ENCODE measurements at places on chromosomes 5 and 9.

- DNase-seq, result no peak
Measured at GRCh38 chr5:31825518-31826068, 186.7 kb downstream of the PDZD2 start.

GRCh38 chr5:1137567-1138444 is 25.9 kb upstream of the SLC12A7 start:
- DNase-seq, result no peak

DNA sequence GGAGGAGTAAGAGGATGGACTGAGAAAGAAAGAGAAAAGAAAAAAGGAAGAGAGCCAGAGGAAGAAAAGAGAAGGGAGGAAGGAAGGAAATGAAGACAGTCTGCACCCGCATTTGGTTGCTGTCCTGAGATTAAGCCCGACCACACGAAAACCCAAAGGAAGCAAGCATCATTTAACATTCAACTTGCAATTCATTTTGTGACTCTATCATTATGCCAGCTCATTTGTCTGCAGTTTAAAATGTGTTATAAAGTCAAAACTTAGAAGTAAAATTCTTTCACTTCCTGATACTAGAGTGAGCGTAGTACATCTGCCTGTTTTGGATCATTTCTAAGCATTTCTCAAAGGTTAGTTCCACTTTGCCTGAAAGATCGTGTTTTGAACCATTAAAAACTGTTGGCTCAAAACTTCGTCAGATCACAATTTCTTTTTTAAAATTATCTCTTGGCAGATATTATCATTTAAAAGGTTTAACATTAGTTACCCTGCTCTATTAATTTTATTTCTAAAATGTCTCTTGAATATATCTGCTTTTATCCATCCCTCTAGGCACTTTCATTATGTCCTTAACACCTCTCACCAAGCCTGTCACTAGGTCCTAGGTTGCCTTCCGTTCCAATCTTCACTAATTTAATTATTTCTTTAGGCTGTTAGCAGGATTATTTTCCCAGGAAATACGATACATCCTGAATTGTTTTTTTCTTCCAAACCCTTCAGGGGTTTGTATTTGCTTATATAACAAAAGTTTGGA is 240.9 kb downstream of the TLE4 start:
- DNase-seq, result no peak

DNA sequence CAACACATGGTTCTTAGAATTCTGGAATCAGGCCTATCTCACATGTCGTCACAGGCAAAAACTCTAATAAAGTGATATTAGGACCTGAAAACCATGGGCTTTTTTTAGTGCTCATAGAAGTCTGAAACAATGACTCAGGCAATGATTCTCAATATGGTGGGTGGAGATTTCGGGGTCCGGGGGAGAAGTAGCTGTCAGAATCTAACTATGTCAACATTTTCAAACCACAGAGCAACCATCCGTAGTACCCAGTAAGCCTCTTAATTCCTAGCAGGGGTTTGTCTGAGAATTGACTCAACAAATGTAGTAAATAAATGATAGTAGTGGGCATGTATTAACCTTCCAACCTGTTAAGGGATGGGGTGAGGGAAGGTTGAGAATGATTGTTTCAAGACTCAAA is 2.6 kb downstream of the AMACR start:
- DNase-seq, result no peak

DNA sequence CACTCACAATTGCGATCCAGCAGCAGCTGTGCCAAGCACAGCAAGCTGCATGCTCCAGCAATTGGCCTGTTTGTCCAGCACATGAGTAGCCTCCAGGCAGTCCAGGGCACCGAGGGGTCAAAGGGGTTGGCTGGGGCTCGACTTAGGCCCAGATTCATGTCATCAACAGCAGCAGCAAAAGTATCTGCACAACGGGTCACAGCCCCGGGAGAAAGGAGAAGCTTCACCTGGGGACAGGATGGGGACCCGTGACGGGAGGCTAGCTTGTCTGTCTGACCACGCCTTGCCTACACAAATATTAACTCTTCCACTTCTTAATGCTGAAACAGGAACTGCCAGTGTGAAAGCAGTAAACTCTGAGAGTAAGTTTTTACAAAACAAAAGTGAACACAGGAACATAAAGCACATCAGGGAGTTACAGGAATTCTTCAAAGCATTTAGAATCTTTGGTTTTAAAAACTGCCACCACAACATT is 191.2 kb downstream of the PIK3R1 start:
- no peak for DNase-seq

- no peak for DNase-seq
Measured at GRCh38 chr5:181170996-181171395, 23.6 kb downstream of the OR2V2 start.

DNA sequence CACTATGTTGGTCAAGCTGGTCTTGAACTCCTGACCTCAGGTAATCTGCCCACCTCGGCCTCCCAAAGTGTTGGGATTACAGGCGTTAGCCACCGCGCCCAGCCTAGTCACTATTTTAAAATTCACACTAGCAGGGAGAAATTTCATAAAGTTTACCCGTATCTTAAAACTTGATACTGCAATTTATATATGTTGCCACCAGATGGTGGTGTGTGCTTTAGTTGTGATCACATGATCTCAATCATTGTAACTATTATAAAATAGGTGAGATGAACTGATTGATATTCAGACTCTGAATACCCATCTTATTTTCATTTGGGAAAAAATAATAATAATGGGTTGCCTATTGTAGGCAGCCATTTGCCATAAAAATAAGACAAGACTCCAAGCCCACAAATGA is 1330.4 kb upstream of the WWC1 start:
- no peak for DNase-seq

GRCh38 chr5:158809310-158809850 is 290.3 kb downstream of the EBF1 start:
- DNase-seq, result no peak

DNA sequence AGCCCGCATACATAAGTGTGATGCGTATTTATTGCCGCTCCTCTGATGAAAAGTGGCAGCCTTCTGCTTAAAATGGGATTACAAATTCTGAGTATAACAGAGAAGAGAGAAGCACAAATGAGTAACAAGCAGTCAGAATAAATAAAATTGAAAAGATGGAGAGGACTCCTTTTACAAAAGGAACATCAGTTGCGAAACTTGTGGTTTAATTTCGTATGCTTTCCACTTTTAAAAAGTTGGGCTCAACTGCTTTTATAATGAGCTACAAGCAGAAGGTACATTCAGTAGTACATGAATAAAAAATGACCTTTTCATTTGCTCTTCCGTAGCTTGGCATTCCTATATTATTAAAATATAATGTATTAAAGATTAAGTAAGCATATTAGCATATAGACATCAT is 320.0 kb downstream of the FBXL17 start:
- no peak for DNase-seq

- no peak for DNase-seq
Measured at GRCh38 chr9:88791105-88791805, 200.0 kb upstream of the S1PR3 start.

GRCh38 chr9:129009584-129010141 is 18.5 kb downstream of the SH3GLB2 start:
- no peak for DNase-seq

GRCh38 chr5:76732405-76733048 is 16.6 kb downstream of the F2R start:
- no peak for DNase-seq

- no peak for DNase-seq
Measured at GRCh38 chr5:159208514-159209437, 577 bp downstream of the RNF145 start.

GRCh38 chr5:124902097-124902821 is 155.8 kb upstream of the ZNF608 start:
- DNase-seq, result no peak

DNA sequence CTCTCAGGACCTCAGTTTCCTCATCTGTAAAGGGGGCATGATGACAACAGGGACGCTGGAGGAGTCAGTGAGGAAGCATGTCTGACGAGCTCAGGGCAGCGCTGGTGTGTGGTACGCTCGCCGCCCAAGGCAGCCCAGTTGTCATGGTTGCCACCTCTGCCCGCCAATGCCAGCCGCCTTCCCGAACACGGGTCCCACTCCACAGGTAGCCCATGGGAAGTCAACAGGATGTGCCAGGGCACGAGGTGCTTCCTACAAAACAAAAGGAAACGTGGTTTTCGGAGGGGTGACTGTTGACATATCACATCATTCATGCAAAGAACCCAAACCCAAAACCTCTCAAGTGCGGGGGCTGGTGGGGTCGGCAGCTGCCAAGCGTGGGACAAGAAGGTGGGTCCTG is 58.1 kb downstream of the NEK6 start:
- DNase-seq, result no peak

DNA sequence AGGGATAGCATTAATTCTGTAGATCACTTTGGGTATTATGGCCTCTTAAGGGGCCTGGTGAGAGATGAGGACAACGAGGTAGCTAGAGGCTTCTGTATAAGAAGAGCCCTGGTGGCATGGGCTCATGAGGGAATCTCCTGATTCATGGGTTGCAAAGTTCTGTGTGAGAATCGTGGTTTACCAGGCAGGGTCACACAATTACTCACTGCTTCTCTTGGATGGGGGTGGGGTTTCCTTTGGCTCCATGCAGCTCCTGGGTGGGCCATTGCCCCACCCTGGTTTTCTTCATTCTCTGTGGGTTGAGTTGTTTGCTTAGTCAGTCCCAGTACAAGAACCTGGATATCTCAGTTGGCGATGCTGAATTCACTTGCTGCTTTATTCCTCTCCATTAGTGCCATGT is 30.9 kb upstream of the TNFSF15 start:
- no peak for DNase-seq

DNA sequence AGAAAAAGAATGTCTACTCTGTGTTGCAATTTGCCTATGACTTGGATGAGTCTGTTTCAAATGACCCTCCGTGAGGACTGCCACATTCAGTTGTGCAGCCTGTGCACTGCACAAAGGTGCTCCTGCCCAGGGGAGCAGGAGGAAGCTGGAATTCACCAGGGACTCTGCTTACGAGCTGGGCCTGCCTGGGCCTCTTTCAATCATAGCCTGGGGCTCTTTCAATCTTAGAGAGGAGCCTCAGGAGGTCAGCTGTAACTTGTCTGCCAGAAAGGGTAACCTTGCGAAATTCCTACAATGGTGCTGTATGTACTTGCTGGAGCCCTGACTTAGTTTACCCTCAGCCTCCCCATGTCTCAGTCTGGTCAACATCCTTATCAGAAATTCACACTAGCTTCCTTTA is 8.4 kb upstream of the SFXN1 start:
- DNase-seq, result no peak

- no peak for DNase-seq
Measured at GRCh38 chr5:97121848-97122247, 20.6 kb downstream of the LIX1 start.

- no peak for DNase-seq
Measured at GRCh38 chr9:131708226-131709002, 31.5 kb downstream of the RAPGEF1 start.
